Tibial nerve (tissue), 4 donors: ENCODE measurements at places on chromosomes 11 and 22.

GRCh38 chr11:61647529-61647928 is 32.7 kb upstream of the DAGLA start:
- DNase-seq: no peak
- no peak overlapping the region for H3K4me3 ChIP-seq
- no peaks in the 10 kb centered on the region for H3K27me3 ChIP-seq
- no peaks in the 10 kb centered on the region for H3K4me1 ChIP-seq
- H3K27ac ChIP-seq: no peak overlapping the region

GRCh38 chr11:7383406-7383805 is 101.9 kb upstream of the OLFML1 start:
- no peak overlapping the region for H3K27ac ChIP-seq
- no peak overlapping the region for H3K4me3 ChIP-seq
- no peaks in the 10 kb centered on the region for H3K4me1 ChIP-seq
- no peaks in the 10 kb centered on the region for H3K36me3 ChIP-seq

DNA sequence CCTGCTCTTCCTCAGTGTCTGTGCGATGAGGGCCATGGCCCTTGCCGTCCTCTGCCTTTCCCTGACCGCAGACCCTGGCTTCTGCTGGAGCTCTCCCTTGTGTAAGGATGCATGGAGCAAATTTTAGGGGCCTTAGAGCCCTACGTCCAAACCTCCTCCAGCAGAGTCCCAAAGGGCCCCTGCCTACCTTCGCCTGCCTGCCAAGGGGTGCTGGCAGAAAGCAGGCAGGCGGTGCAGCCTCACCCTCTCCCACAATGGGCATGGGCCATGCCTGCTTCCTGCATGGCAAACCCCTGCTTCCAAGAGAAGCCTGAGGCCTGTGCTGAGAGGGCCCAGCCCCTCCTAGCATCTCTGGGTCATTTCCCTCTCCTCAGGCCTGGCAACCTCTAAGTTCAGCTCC is 71.3 kb upstream of the FGF3 start:
- no peak overlapping the region for H3K4me3 ChIP-seq
- H3K27me3 ChIP-seq: no peaks in the 10 kb centered on the region
- DNase-seq: no peak
- no peak overlapping the region for H3K27ac ChIP-seq

GRCh38 chr11:28284196-28284595 is 176.0 kb downstream of the METTL15 start:
- no peaks in the 10 kb centered on the region for H3K27me3 ChIP-seq
- H3K36me3 ChIP-seq: no peaks in the 10 kb centered on the region
- no peaks in the 10 kb centered on the region for H3K4me1 ChIP-seq
- DNase-seq: no peak
- no peak overlapping the region for H3K27ac ChIP-seq

- DNase-seq: no peak
- no peaks in the 10 kb centered on the region for H3K36me3 ChIP-seq
- H3K27ac ChIP-seq: no peak overlapping the region
- no peaks in the 10 kb centered on the region for H3K4me1 ChIP-seq
Measured at GRCh38 chr11:116460156-116460920, 312.4 kb downstream of the BUD13 start.

DNA sequence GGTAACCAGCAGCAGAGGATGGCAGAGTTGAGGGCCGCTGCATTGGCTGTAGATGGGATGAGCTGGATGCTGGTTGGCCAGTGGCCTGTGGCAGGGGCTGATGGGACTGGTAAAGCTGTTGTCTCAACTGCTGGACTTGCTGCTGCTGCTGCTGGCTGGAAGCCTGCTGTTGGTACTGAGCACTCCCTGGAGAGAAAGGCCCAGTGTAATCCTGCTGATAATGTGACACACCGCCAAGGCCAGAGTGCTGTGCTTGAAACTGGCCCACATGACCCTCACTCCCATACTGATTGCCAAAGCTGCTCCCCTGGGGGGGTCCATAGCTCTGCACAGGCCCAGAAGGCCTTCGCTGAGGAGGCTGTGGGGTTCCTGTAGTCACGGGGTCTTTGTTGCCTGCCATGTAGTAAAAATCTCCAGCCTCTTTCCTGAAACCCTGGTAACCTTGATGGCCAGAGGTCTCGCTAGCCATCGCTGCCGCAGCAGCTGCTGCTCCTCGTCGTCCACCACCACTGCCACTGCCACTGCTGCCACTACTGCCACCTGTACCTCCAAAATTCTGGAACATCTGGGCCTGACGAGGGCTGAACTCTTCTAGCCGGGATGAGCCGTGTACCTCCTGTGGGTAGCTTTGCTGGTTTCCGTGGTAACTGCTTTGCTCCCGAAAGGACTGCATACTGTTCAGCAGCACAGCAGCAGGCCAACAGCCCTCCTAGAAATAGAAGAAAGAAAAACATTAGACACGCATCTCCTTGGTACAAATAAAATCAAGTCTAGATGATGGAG is 55.6 kb downstream of the TCF20 start:
- no peaks in the 10 kb centered on the region for H3K27me3 ChIP-seq
- peaks cover 17% of the 10 kb centered on the region for H3K36me3 ChIP-seq
- DNase-seq: no peak
- no peak overlapping the region for H3K27ac ChIP-seq

DNA sequence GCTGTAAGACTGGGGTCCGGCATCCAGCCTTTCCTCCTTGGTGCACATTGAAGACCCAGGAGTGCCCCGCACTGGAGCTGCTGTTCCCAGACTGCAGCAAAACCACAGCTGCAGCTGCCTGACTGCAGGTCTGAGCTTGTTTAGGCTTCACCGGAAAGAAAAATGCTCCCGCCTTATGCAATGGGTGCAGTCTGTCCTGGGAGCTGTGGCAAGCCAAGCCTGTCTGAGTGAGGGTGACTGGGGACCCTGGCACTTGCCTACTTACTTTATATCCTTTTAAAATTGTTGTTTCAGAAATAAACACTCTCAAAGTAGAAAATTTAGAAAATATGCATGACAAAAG is 23.3 kb upstream of the CD44 start:
- no peaks in the 10 kb centered on the region for H3K36me3 ChIP-seq
- no peaks in the 10 kb centered on the region for H3K4me1 ChIP-seq
- DNase-seq: no peak
- H3K4me3 ChIP-seq: no peak overlapping the region
- no peak overlapping the region for H3K27ac ChIP-seq

GRCh38 chr11:7278314-7278917 is 26.7 kb downstream of the SYT9 start:
- H3K27ac ChIP-seq: no peak overlapping the region
- no peaks in the 10 kb centered on the region for H3K27me3 ChIP-seq
- H3K36me3 ChIP-seq: no peaks in the 10 kb centered on the region

GRCh38 chr22:31327806-31328543 is 18.2 kb downstream of the PATZ1 start:
- H3K4me1 ChIP-seq: no peaks in the 10 kb centered on the region
- H3K27ac ChIP-seq: peak overlapping the region; percentile 70
- peaks cover 6% of the 10 kb centered on the region for H3K36me3 ChIP-seq
- H3K27me3 ChIP-seq: no peaks in the 10 kb centered on the region

- H3K4me3 ChIP-seq: no peak overlapping the region
- H3K27ac ChIP-seq: no peak overlapping the region
Measured at GRCh38 chr11:28822576-28822975, 714.4 kb downstream of the METTL15 start.

GRCh38 chr22:47847131-47847890 is 1084.9 kb downstream of the TBC1D22A start:
- H3K4me1 ChIP-seq: no peaks in the 10 kb centered on the region
- no peaks in the 10 kb centered on the region for H3K27me3 ChIP-seq
- no peaks in the 10 kb centered on the region for H3K36me3 ChIP-seq

DNA sequence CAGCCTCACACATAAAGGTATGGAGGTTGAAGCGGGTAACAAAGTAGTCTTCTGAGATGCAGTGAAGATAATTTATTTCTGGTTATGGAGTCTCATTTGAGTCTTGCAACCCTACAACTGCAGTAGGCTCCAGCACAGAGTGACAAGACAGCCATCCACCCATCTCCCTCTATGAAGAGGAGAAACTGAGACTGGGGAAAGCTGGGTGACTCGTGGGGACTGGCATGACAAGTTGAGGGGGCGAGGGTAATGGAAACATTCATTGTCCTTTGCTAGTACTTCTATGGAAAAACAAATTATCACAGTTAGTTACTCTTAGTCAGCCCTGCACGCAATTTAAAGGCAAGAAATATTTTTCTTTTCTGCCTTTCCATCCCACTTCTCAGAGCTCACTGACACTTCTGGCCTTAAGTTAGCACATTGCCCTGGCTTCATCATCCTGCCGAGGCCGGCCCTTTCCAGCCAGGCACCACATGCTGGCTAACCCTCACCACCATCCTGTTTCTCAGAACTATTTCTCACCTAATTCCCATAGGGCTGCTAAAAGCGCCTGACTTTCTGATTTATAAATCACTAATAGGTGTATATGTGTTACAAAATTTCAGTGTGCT is 361.1 kb downstream of the ETS1 start:
- H3K36me3 ChIP-seq: no peaks in the 10 kb centered on the region
- H3K27me3 ChIP-seq: no peaks in the 10 kb centered on the region
- no peak for DNase-seq
- H3K4me1 ChIP-seq: no peaks in the 10 kb centered on the region

DNA sequence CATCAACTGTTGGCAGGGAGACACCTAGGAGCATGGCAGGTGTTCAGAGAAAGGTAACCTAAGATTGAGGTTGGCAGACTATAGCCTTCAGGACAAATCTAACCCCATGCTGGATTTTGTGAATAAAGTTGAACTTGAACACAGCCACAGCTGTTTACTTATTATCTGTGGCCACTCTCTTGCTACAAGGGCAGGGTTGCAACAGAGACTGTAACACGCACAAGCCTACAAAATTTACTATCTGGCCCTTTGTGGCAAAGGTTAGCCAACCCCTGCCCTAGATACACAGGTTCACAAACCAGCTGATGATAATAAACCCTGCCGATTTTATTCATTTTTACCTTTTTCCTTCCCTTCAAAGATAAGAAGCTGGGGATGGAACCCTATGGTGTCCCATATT is 2.5 kb downstream of the THYN1 start:
- no peak for DNase-seq
- peaks cover 5% of the 10 kb centered on the region for H3K36me3 ChIP-seq
- peaks cover 18% of the 10 kb centered on the region for H3K4me1 ChIP-seq
- H3K27ac ChIP-seq: no peak overlapping the region
- no peaks in the 10 kb centered on the region for H3K27me3 ChIP-seq

- DNase-seq: no peak
- no peak overlapping the region for H3K27ac ChIP-seq
- no peak overlapping the region for H3K4me3 ChIP-seq
- no peaks in the 10 kb centered on the region for H3K27me3 ChIP-seq
- H3K4me1 ChIP-seq: no peaks in the 10 kb centered on the region
- no peaks in the 10 kb centered on the region for H3K36me3 ChIP-seq
Measured at GRCh38 chr11:19931141-19931770, 218.6 kb downstream of the NAV2 start.

DNA sequence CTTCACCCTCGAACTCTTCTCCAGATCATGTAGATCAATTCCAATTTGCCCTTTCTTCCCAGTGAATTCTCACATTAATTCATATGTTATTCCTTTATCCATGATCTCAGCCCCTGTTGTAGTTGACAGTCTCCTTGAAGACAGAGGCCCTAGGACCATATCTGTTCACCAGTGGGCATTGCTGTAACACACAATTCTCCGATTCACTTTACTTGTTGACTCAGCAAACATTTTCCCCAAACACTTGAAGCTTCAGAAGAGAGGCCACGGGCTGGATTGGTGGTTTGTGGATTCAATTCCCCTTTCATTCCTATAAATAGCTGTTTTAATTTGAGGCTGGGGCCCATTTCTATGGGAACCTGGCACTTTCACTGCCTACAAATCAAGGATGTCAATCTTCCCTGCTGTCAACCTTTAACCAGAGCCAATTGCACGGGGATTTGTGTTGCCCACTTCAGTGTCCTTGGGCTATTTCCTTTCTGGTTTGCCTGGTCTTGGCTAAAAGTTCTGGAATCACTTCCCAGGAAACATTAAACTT is 393.0 kb upstream of the KIRREL3 start:
- H3K4me3 ChIP-seq: no peak overlapping the region
- no peaks in the 10 kb centered on the region for H3K4me1 ChIP-seq
- H3K27me3 ChIP-seq: no peaks in the 10 kb centered on the region
- no peaks in the 10 kb centered on the region for H3K36me3 ChIP-seq
- no peak for DNase-seq
- H3K27ac ChIP-seq: no peak overlapping the region

- peak; percentile 51 for DNase-seq
- no peak overlapping the region for H3K4me3 ChIP-seq
Measured at GRCh38 chr22:40525250-40525884, 111.2 kb downstream of the MRTFA start.

DNA sequence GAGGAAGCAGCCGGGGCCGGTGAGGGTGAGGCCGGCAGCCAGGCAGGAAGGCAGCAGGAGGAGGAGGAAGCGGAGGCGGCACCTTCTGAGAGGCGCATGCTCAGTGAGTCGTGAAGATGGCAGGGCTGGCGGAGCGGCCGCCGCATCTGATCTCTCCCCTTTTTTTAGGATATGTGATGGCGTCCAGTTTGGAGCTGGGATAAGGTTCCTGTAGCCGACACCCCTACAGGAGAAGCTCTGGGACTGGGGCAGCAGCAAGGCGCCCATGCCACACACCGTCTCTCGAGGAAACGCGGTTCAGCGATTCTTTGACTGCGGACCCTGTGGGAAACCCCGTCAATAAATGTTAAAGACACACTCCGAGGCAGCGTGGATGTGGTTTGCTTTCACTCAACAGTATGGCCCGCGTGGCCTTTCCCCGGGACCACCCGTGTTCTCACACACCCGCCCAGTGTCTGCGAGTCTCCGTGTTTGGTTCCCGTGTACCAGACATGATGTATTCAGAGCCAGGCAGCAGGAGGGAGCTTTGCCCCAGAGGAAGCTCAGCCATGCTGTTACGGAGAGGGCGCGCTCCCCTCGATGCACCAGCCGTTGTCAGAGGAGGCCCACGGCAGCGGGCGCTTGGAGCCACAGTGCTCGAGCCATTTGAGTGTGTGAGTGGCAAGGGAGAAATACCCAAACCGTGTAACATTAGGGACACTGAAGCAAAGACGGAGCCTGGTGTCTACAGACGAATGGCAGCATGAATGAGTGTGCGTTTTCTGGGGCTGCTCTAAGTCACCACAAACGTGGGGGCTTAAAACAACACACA is 27.7 kb upstream of the PARVB start:
- H3K4me1 ChIP-seq: no peaks in the 10 kb centered on the region
- DNase-seq: peak; percentile 40
- H3K27ac ChIP-seq: peak overlapping the region; percentile 45

GRCh38 chr11:38438091-38438490 is 1840.1 kb upstream of the RAG2 start:
- H3K27me3 ChIP-seq: no peaks in the 10 kb centered on the region
- H3K4me3 ChIP-seq: no peak overlapping the region
- H3K27ac ChIP-seq: no peak overlapping the region
- no peaks in the 10 kb centered on the region for H3K36me3 ChIP-seq
- DNase-seq: no peak
